ENCODE measurements at places on chromosomes 1 and 21. TPM values are rescaled to one million over a fixed set of nuclear protein-coding genes. Genes with fewer than 3 reads are reported as not detected.

GIPC2 gene
- 1.6 TPM for total RNA-seq

C4BPA gene
- 0.39 TPM for total RNA-seq

PKN2 gene
- 30.8 TPM for total RNA-seq

HSD11B1 gene
- not detected for total RNA-seq

CFHR1 gene
- total RNA-seq, result 0.16 TPM

TNFRSF1B gene
- total RNA-seq, result 2.1 TPM

SNAPIN gene
- total RNA-seq, result 23.4 TPM

GSTM1 gene
- not detected for total RNA-seq

GMEB1 gene
- 26.4 TPM for total RNA-seq

C2CD4D gene
- total RNA-seq, result 0.85 TPM

GRCh38 chr1:37498872-37499617, 15.5 kb downstream of the MEAF6 start:
- H3K27ac ChIP-seq, result no peak overlapping the region
- H3K36me3 ChIP-seq, result peaks cover 29% of the 10 kb centered on the region
- H3K27me3 ChIP-seq, result no peaks in the 10 kb centered on the region
- DNase-seq, result no peak

GRCh38 chr21:38356883-38357625, 100.3 kb downstream of the KCNJ15 start:
- H3K27me3 ChIP-seq, result peaks cover 9% of the 10 kb centered on the region
- no peak overlapping the region for H3K4me3 ChIP-seq
- H3K36me3 ChIP-seq, result no peaks in the 10 kb centered on the region
- DNase-seq, result no peak
- H3K4me1 ChIP-seq, result peaks cover 14% of the 10 kb centered on the region

- H3K36me3 ChIP-seq, result no peaks in the 10 kb centered on the region
- peaks cover 6% of the 10 kb centered on the region for H3K27me3 ChIP-seq
- H3K27ac ChIP-seq, result no peak overlapping the region
- DNase-seq, result peak; percentile 72
Observed at GRCh38 chr1:17922833-17923232, 167.7 kb downstream of the ACTL8 start.

DNA sequence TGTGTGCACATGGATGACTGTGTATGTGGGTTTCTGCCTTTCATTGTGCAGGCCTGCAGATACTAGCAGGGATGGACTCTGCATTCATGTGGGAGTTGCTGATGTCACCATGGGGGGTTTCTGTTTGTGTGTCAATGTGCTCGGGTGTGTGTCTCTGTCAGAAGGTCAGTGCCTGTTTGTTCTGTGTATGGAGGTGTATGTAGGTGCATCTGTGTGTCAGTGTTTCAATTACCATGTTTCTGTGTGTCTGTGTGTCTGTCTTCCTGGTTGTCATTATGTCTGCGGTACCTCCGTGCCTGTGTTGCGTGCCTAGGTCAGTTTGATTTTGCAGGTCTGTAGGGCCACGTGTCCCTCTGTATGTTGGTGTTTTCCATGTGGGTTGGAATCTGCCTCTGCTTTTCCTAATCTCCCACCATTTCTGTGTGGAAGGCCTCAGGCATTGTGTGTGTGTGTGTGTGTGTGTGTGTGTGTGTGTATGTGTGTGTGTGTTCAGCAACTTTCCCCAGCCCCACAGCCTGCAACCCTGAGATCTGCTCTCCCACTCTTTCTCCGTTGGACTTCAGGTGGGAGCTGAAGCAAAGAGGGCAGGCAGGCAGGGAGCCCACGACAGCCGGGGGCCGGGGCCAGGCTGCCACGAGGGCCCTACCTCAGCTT, 36.7 kb upstream of the WASF2 start:
- H3K4me1 ChIP-seq, result peaks cover 65% of the 10 kb centered on the region
- no peaks in the 10 kb centered on the region for H3K27me3 ChIP-seq
- DNase-seq, result no peak
- H3K4me3 ChIP-seq, result peak overlapping the region; percentile 55

DNA sequence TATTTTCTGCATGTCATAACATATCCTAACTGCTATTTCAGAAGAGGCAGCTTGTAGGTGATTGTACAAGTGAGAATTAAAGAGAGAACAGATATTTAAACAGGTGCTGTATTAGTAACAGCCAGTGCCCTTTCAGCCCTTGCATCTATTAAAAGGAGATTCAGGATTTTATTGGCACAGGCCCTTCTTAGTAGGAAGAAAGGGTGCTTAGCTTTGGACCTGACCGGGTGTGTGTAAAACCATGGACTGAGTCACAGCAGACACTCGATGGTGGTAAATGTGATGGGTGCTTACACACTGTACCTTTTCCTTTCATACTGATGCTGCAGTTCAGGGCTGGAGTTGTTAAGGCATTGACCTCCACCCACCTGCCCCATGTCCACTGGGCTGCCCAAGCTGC, 12.7 kb upstream of the CD101 start:
- no peaks in the 10 kb centered on the region for H3K27me3 ChIP-seq
- H3K4me1 ChIP-seq, result peaks cover 27% of the 10 kb centered on the region
- H3K4me3 ChIP-seq, result no peak overlapping the region
- no peak overlapping the region for H3K27ac ChIP-seq
- DNase-seq, result no peak

DNA sequence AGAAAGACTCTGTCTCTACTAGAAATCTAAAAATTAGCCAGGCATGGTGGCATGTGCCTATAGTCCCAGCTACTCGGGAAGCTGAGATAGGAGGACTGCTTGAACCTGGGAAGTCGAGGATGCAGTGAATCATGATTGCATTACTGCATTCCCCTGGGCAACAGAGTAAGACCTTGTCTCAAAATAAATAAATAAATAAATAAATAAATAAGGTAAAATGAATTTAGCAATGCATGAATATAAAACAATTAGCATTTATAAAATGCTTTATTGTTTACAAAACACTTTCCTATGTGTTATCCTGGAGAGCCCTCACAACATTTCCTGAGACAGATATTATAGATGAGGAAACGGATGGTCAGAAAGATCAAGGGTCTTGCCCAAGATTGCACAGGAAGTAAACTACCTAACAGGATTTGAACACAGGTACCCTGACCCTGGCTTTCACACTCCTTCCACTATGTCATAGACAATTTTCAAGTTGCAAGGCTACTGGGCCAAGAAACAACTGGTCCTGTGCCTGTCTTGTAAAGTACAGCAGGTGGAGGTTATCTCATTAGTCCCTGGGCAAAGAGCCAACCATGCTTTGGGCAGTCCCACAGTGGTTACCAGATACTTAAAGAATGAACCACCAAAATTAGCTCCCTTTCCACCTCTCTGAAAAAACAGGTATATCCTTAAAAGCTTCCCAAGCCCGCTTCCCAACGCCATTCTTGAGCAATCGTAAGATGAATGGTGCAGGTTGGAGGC, 15.4 kb upstream of the VSIG8 start:
- no peaks in the 10 kb centered on the region for H3K4me1 ChIP-seq
- no peak overlapping the region for H3K4me3 ChIP-seq
- no peak for DNase-seq
- H3K36me3 ChIP-seq, result no peaks in the 10 kb centered on the region
- no peak overlapping the region for H3K27ac ChIP-seq

DNA sequence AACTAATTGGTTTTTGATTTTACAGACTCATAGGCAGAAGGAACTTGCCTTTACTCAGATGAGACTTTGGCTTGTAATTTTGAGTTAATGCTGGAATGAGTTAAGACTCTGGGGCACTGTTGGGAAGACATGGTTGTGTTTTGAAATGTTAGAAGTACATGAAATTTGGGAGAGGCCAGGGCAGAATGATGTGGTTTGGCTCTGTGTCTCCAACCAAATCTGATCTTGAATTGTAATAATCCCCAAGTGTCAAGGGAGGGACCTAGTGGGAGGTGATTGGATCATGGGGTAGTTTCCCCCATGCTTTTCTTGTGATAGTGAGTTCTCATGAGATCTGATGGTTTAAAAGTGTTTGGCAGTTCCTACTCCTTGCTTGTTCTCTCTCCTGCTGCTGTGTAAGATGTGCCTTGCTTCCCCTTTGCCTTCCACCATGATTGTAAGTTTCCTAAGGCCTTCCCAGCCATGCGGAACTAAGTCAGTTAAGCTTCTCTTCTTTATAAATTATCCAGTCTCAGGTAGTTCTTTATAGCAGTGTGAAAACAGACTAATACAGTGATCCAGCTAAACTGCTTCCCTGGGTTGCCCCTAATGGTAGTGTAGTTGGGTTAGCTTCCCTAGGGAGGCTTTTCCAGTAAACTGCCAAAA, 10.2 kb downstream of the CPT2 start:
- no peaks in the 10 kb centered on the region for H3K27me3 ChIP-seq
- peaks cover 90% of the 10 kb centered on the region for H3K36me3 ChIP-seq
- no peaks in the 10 kb centered on the region for H3K4me1 ChIP-seq
- no peak overlapping the region for H3K4me3 ChIP-seq

DNA sequence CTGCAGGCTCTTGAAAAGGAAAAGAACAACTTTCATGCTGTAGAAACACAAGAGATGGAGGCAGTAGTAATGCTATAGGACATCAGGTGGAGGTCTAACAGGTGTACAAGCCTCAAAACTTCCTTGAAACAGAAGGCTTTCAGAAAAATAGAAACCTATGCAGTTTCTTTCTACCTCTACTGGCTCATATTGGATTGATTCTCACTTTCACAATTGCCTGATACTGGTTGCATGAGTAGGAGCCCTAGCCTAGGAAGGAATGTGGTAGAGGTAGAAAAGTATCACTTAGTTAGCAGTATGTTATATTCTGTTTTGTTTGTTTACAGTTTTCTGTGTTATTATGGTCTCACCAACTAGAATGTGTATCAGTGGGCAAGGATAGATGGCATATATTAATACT, 175.4 kb upstream of the GORAB start:
- no peaks in the 10 kb centered on the region for H3K27me3 ChIP-seq
- no peak for DNase-seq
- no peak overlapping the region for H3K27ac ChIP-seq
- no peaks in the 10 kb centered on the region for H3K36me3 ChIP-seq

- H3K27ac ChIP-seq, result no peak overlapping the region
- no peaks in the 10 kb centered on the region for H3K36me3 ChIP-seq
- DNase-seq, result no peak
- peaks cover 13% of the 10 kb centered on the region for H3K4me1 ChIP-seq
- no peaks in the 10 kb centered on the region for H3K27me3 ChIP-seq
Observed at GRCh38 chr1:116766616-116767469, 12.6 kb downstream of the CD2 start.

- peaks cover 4% of the 10 kb centered on the region for H3K4me1 ChIP-seq
- H3K4me3 ChIP-seq, result no peak overlapping the region
- H3K27me3 ChIP-seq, result no peaks in the 10 kb centered on the region
- DNase-seq, result no peak
- H3K27ac ChIP-seq, result no peak overlapping the region
- no peaks in the 10 kb centered on the region for H3K36me3 ChIP-seq
Observed at GRCh38 chr1:200518524-200518923, 102.0 kb downstream of the KIF14 start.

DNA sequence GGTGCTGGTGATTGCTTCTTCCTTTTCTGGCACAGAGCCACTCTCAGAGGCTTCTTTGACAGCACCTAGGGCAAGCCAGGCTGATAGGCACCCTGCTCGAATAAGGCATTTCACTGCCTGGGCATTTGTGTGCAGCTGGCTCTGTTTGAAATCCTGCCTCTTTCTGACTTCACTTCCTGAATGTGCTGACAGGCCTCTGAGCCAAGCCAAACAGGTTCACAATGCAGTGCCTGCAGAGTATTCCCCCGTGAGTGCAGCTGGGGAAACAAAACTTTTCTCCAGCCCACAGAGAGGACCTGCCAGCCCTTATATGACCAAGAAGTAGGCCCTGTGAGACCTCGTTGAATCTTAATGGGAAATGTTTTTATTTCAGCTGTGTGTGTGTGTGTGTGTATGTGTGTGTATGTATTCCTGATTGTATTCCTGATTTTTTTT, 10.4 kb downstream of the JUN start:
- H3K36me3 ChIP-seq, result no peaks in the 10 kb centered on the region
- peaks cover 12% of the 10 kb centered on the region for H3K4me1 ChIP-seq
- no peaks in the 10 kb centered on the region for H3K27me3 ChIP-seq
- no peak overlapping the region for H3K27ac ChIP-seq
- no peak overlapping the region for H3K4me3 ChIP-seq

DNA sequence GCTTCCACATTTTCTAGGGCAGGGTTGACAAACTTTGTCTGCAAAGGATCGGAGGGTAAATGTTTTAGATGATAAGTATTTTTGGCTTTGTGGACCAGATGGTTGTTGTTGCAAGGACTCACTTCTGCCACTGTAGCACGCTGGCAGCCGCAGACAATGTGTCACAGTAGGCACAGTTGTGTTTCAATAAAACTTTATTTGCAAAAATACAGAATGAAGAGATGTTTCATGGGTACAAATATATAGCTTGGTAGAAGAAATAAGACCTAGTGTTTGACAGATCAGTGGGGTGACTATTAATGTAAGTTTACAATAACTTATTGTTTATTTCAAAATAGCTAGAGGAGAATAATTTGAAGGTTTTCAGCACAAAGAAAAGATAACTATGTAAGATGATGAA, 127.8 kb downstream of the GRIK3 start:
- no peak for DNase-seq
- H3K27me3 ChIP-seq, result no peaks in the 10 kb centered on the region
- 0 out of 2 replicates have a peak, but pooled peaks cover 3% of the 10 kb centered on the region for H3K4me1 ChIP-seq
- no peak overlapping the region for H3K4me3 ChIP-seq
- no peaks in the 10 kb centered on the region for H3K36me3 ChIP-seq
- H3K27ac ChIP-seq, result no peak overlapping the region

GRCh38 chr1:54989968-54990810, 8.5 kb upstream of the BSND start:
- peaks cover 19% of the 10 kb centered on the region for H3K4me1 ChIP-seq
- no peak overlapping the region for H3K27ac ChIP-seq
- no peak for DNase-seq
- peaks cover 6% of the 10 kb centered on the region for H3K27me3 ChIP-seq
- H3K36me3 ChIP-seq, result no peaks in the 10 kb centered on the region

DNA sequence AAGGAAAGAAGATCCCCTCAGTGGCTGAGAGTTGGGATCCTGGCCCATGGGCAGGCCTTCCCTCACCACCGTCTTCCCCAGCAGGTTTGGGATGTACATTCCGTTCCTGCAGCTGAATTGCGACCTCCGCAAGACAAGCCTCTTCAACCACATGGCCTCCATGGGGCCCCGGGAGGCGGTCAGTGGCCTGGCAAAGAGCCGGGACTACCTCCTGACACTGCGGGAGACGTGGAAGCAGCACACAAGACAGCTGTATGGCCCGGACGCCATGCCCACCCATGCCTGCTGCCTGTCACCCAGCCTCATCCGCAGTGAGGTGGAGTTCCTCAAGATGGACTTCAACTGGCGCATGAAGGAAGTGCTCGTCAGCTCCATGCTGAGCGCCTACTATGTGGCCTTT, 16.3 kb upstream of the KPNA6 start:
- no peak overlapping the region for H3K4me3 ChIP-seq
- no peak overlapping the region for H3K27ac ChIP-seq
- no peak for DNase-seq

DNA sequence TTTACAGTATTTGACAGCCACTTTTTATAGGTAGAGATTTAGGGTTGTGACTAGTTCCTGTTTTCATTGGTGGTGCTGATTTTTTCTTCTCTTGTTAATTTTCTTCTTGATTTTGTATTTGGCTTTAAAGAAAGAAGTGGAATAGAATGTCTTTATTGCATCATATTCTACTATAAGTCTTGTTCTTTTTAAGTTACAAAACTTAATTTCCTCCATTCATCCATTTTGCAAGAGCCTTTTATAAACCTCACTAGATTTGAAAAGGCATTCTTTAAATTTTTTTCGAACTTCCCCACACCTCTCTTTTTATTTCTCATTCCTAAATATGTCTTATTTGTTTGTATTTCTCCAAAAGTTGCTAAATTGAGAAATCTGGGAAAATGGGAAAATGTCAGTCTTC, 1368.6 kb upstream of the ADGRL4 start:
- H3K4me1 ChIP-seq, result 0 out of 2 replicates have a peak, but pooled peaks cover 7% of the 10 kb centered on the region
- H3K4me3 ChIP-seq, result no peak overlapping the region
- no peak overlapping the region for H3K27ac ChIP-seq
- no peaks in the 10 kb centered on the region for H3K27me3 ChIP-seq
- H3K36me3 ChIP-seq, result no peaks in the 10 kb centered on the region

- H3K4me1 ChIP-seq, result peaks cover 36% of the 10 kb centered on the region
- DNase-seq, result no peak
- H3K27ac ChIP-seq, result peak overlapping the region; percentile 34
- H3K4me3 ChIP-seq, result no peak overlapping the region
Observed at GRCh38 chr1:168466092-168466713, 77.6 kb downstream of the XCL2 start.

All from WTC11 (cell line).